Central memory CD4-positive, alpha-beta T cell (primary cell): ENCODE measurements at places on chromosomes 7 and 10.

DNA sequence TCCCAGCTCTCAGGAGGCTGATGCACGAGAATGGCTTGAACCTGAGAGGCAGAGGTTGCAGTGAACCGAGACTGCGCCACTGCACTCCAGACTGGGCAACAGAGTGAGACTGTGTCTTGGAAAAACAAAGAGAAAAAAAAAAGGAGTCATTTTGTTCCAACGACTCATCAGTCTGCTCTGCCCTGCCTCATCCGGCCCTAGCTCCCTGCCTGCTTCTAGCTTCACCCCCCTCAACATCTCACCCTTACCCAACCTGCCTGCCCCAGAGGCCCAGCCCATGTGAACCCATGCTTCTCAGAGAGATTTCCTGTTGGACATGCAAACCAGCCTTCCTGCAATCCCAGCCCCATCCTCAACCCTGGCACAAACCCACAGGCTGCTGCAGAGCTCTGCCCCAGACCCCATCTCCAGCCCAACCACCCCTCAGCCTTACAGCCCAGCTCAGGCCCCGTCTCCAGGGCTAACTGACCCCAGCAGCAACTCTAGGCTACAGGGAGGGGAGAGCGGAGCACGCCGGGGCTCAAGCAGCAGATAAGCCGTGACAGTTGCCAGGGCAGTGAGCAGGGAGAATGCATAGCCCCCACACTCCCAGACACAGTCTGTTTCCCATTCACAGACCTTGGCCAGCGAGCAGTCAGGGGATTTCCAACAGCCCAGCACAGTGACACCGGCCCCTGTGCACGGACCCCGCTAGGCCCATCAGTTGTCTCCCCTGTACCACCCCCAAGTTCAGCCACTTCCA is 86.0 kb upstream of the KCTD7 start:
- no peak for DNase-seq

GRCh38 chr7:12851841-12852240 is 164.4 kb downstream of the ARL4A start:
- DNase-seq = no peak

- no peak for DNase-seq
Measured at GRCh38 chr10:18400906-18401245, 250.5 kb downstream of the NSUN6 start.

DNA sequence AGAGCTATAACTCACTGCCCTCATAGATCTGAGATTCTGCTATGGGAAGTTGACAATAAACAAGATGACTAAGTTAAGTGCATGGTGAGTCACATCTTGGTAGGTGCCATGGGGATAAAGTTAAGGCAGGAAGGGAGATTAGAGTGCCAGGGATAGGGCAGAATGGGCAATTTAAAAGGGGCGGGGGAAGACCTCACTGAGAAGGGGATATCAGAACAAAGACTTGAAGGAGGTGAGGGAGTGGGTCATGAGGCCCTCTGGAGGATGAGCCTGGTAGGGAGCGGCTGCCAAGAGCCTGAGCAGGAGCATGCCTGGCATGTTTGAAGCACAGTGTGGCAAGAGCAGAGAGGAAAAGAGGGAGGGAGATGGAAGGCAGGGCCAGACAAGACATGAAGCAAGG is 34.8 kb upstream of the INMT start:
- no peak for DNase-seq

DNA sequence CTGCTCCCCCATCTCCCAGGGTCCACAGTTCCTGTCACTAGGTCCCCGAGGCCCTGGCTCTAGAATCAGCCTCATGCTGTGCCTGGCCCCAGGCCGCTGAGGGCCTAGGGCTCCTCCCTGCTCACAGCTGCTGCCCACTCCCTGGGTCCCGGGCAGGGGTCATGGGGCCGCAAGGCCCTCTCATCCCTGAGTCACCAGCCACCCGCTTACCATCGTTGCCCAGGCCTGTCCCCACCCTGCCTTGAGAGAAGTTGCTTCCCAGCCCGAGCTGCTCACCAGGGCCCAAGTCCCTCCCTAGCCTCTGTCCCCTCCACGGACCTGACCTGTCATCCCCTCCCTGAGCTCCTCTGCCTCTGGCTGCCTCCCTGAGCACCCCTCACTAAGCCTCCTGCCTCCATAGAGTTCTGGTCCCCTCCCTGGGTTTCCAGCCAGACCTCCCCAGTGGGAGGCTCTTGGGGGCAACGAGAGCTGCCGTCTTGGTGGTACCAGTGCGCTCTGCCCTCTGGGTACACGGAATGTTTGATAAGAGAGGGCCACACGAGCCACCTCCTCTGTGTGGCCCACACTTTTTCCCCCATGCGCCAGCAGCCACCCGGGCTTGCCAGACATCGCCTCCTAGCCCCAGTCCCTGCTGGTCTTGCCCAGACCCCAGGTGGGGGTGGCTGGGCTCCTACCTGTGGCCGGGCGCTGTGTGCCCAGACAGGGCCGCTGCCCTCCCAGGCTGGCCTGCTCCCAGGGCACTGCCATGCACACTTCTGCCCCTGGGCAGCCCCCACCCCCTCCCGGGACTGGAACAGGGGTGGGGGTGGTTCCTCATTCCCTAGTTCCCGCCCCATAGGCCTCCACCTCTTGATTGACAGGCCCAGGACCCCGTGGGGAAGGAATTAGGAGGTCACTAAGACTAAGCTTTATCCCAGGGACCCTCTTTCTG is 21.3 kb downstream of the MLXIPL start:
- no peak for DNase-seq

DNA sequence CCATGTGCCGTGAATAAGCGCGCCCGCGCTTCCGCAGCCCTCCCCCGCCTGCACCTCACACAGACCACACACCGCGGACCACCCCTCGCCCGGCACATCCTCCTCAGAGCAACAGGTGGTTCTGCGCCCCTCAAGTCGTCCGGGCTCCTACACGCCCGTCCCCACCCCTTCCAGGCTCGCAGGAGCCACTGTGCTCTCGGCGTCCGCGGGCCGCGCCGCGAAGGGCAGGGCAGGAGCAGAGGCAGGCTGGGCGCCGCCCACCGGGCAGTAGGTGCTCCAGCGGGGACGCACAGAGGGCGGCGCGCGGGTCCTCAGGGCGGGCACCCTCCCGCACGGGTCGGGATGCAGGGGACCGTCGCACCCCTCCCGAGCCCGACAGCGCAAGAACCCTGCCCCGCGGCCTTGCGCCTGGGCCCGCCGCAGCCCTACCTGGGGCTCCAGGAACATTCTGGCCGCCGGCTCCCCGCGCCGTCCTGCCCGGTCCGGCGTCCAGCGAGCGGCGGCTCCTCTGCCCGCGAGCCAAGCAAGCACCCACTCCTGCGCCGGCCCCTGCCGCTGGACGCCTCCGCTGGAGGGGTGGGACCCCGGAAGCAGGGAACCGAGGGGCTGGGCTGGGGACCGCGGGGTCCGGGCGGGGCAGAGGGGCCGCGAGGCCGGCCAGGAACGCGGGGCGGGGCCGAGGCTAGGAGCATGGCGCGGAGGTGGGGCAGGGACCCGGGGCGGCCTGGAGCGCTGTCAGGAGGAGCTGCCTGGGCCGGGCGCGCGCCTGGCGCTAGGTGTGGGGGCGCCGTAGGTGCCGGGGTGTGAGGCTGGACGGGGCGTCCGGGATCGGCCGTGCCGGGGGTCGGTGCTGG is 37.4 kb downstream of the RASGEF1A start:
- peak; percentile 37 for DNase-seq

- DNase-seq = no peak
Measured at GRCh38 chr7:142477079-142477651, 219.3 kb upstream of the PRSS58 start.

- no peak for DNase-seq
Measured at GRCh38 chr10:79938728-79939406, 10.0 kb downstream of the SFTPD start.

DNA sequence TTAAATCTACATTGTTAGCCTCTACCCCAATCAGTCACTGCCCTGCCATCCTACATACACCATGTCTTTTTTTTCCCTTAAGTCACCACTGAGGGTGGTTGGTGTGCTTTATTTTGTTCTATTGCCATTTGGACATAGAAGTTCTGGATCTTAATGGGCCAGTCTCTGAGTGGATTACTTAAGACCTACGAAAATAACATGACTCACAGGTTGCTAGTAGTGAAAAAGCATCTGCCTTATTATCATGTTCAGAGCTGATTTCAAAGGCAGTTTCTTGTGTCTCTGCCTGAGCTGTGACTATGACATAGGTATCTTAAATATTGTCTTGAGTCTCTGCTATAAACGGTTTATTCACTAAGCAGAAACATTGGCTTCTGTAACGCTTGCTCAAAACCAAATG is 410.8 kb downstream of the MDFIC start:
- no peak for DNase-seq

DNA sequence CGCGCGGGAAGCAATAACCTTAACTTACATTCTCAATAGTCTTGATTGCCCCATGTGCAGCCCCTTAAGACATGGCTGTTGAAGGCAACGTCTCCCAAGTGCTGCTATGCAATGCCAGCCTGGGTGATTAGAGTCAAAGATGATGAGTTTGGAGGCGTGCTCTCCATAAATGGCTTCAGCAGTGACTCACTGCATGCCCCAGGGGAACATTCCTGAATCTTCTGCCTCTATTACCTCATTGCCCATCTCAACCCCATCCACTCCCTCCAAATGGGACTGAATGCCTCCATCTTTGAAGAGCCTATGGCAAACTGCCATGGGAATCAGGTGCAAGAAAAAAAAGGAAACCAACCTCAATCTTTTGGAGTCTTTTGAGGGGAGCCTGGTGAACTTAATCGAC is 282.8 kb downstream of the SNX10 start:
- DNase-seq = no peak

DNA sequence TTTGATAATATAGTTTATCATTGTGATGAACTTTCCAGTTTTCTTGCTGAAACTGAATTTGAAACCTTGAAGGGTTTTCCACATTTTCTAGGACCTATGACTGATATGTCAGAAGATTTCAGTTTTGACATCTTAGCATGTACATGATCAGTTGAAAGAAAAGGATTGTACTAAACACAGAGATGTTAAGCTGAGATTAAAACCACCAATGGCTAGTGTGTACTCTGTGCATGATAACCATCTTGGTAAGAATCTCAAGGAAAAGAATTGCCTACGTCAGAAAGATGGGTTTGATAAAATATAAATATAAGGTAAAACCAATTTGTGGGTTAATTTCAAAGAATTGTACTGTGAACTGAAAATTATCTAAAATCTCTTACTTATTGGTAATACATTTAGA is 776.4 kb downstream of the GATA3 start:
- no peak for DNase-seq

- no peak for DNase-seq
Measured at GRCh38 chr7:41699516-41699915, 3.4 kb downstream of the INHBA start.

DNA sequence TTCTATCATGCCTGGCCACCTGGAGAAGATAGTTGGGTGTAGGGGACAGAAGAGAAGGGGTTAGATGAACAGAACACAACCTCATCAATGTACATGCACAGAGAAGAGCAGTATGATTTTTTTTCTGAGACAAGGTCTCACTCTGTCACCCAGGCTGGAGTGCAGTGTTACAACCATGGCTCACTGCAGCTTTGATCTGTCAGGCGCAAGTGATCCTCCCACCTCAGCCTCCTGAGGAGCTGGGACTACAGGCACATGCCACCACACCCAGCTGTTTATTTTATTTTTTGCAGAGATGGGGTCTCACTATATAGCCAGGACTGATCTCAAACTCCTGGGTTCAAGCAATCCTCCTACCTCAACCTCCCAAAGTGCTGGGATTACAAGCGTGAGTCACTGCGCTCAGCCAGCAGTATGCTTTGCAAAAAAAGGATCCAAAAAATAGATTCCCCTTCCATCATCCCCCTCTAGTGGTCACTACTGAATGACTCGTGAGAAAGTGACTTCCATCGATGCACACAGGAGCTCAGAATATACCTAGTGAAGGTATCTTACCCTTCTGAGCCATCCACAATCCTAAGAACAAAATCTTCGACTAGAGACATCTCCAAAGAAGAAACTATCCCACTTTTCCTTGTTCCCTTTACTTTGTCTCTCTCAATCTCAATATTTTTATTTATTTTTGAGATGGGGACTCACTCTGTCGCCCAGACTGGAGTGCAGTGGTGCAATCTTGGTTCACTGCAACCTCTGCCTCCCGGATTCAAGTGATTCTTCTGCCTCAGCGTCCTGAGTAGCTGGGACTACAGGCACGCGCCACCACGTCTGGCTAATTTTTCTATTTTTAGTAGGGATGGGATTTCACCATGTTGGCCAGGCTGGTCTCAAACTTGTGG is 21.0 kb downstream of the ZCWPW1 start:
- DNase-seq = peak; percentile 49

DNA sequence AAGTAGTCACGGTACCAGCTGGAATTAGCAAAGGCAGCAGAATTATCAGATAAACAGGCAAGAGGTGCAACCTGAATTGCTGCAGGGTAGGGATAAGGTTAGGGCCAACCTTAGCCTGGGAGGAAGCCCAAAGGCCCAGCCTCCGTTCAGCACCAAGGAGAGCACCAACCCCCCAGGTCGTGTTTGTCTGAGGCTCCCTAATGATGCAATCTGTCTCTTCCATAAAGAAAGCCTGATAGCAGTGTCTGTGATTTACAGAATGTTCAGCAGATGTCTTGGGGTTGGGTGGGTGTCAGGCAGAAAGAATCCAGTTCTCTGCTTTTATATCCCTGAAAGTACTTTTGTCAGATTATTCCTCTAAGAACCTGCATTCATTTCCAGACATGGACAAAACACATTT is 328.4 kb upstream of the AOAH start:
- no peak for DNase-seq

- DNase-seq = no peak
Measured at GRCh38 chr10:73163096-73163495, 4.7 kb downstream of the ECD start.

GRCh38 chr10:127472976-127473375 is 76.1 kb upstream of the NPS start:
- no peak for DNase-seq

DNA sequence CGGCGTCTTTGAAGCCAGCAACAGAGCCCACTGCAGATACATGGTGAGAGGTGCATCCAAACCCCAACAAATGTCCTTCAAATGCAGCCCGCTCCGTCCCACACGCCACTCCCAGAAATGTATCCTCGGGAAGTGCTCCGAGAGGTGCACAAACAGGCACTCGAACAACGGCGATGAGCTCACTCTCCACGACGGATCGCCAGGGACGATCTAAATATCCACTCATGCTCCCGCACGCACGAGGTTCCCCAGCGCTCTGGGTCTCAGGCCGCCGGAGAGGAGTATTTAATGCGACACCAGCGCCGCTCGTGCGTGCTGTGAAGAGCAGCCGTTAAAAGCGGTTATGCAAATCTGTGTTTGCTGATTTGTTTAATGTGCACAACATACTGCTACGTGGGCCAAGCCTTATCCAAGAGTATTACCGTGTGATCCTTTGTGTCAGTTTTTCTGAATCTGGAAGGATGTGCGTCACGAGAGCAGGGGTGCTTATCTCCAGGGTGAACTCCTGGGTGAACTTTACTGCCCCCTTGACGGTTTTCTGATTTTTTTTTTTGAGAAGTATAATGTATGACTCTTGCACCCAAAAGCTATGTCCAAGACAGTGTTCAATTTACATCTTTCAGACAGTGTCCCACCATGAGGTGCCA is 48.5 kb upstream of the PPP2R2D start:
- no peak for DNase-seq
